Stimulated activated CD4-positive, alpha-beta T cell treated with anti-CD3 and anti-CD28 coated beads, Interleukin-1b, Interleukin-23, amount 100 ng/mL, for 1 hour (primary cell): ENCODE measurements at places on chromosomes 7 and 10.

DNA sequence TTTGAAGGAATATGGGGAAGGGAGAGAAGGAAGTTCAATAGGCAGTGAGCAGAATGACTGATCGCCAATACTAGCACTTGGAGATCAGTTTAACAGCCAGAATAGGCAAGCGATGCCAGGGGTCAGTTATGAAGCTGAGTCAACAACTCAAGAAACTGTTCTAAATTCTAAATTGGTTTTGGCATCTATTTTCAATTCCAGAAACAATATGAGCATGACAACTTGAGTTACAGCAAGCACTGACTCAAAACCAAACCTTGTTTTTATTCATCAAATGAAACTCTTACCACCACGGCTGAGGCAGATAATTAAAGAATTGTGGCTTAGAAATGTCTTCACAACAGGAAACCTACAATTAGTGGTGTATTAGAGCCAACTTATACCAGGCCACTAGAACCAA, 180.5 kb upstream of the ASAH2 start:
- DNase-seq = no peak

- no peak for DNase-seq
Measured at GRCh38 chr7:117972606-117973005, 99.4 kb upstream of the CTTNBP2 start.

DNA sequence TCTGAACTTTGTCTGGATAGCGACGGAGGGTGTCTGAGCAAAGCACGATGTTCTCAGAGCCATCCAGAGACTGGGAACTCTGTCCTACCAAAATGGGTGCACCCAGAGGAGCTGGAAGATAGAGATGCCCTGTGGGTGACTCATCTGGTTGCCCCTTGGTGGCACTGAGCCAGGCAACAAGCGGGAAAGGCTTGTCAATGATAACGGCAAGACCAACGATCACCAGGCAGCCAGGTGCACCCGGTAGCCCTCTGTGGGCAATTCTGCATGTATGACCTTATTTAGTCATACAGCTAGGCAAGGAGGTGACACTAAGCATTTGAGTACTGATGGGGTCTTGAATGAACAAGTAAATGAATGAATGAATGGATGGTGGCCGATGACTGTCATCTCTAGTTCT, 2.8 kb upstream of the ELN start:
- DNase-seq = no peak

GRCh38 chr10:71779641-71780040, 6.3 kb upstream of the VSIR start:
- DNase-seq = no peak

GRCh38 chr7:53095731-53096501, 60.5 kb downstream of the POM121L12 start:
- DNase-seq = no peak

DNA sequence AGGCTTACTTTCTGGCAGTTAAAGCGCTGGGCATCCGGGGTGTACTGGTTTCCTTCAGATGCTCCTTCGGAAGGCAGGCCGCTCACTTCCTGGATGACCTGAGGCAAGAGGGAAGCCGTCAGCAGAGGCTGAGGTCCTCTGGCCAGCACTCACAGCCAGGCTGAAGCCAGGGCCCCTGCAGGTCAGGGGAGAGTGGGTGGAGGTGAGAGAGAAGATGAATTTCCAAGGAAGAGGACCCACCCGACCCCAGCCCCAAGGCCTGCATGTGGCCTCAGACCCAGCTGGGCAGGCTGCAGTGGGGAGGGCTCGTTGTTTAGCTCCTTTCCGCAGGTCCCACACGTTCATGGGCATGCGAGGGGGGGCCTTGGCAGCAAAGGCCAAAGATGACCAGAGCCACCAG, 71.3 kb downstream of the VWA2 start:
- no peak for DNase-seq

- DNase-seq = no peak
Measured at GRCh38 chr7:22896917-22897316, 74.3 kb upstream of the TOMM7 start.

DNA sequence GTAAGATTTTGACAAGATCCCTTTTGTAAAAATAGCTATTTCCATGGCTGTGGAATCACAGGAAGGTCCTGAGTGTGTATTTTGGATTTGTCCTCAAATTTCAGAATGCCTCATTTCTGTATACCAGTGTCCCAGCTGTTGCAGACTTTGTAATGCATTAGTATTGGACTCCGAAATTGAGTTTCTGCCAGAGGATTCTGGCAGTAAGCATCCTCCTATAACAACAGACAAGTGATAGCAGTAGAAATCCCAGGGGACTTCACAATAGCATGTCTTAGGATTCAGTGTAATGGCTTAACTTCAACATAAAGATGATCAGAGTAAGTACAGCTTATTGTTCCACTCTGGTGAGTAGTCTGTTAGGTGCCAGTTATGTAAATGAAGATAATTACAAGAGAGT, 104.6 kb downstream of the FOXP2 start:
- DNase-seq = no peak

- no peak for DNase-seq
Measured at GRCh38 chr10:89550509-89550908, 15.1 kb upstream of the SLC16A12 start.

DNA sequence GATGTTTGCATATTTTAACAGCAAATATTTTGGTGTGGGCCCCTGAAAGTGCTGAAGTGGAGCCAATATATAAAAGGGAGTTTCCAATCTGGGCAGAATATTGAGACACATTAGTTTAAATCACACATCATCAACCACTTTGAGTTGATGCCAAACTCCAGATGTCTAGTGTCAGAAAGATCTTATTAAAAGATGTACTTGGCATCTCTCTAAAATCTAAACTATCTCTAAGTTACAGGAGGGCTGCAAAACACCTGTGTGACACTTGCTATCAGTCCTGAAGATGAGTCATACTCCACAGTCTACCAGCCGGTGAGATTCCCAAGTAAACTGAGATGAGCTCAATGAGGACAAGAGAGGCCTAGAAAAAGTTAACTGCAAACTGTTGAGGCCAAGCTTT, 11.4 kb downstream of the JAZF1 start:
- DNase-seq = no peak

- DNase-seq = no peak
Measured at GRCh38 chr10:48194830-48195229, 79.7 kb downstream of the FRMPD2 start.

GRCh38 chr10:70615784-70616522, 13.4 kb upstream of the PRF1 start:
- DNase-seq = no peak

DNA sequence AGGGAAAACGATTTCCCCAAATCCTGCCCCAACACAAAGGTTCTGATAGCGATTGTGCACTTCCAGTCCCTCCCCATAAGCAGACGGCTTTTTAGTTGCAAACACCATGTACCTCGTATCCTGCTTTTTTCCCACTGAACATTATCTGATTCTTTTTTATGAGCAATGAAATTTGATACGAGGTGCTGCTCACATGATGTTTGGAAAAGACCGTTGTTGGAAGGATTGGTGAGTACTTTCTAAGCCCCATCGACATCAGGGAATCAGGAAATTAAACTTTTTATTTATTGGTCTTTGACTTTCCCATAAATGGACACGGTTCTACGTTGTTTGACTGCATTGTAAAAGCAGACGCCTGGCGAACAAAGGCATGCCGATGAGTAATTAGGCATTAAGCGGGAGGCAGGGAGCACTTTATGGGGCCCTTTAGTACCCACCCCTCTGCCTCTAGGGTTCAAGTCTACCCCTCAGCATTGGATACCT, 49.4 kb downstream of the TEX36 start:
- no peak for DNase-seq

- DNase-seq = no peak
Measured at GRCh38 chr10:22832066-22832602, 95.7 kb upstream of the ARMC3 start.

DNA sequence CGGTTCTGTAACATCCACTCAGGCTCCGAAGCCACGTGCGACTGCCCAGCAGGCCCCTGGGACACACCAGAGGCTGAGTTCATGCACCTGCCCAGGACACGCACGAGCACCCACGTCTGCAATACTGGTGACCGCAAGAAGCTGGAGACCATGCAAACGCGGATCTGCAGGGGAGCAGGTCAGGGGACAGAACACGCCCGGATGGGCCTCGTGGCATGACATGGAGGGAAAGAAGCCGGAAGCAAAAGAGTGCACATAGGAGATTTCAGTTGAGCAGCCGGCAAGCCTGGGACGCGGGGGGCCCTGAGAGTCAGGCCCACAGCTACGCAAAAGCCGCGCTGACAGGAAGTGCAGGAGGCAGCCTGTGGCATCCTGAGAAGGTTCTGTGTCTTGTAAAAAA, 73.7 kb downstream of the FOXL3 start:
- no peak for DNase-seq

- no peak for DNase-seq
Measured at GRCh38 chr7:149830997-149831740, 7.0 kb upstream of the ZNF862 start.

DNA sequence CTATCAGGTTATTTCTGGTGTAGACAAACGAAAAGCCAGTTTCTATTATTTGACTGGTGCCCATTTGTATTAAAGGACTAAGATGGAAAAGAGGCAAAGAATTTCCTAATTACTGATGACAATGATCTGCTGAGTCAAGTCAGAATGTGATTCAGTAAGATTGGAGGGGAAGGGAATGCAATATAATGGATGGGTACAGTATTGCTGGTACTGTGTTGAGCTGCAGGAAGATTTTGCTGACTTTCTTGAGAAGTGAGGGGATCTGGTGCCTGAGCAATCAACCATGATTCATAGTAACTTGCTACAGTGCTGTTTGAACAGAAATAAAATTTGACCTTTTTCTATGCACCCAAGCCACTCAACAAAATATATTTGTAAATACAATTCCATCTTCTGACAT, 139.1 kb upstream of the RHEB start:
- DNase-seq = no peak

GRCh38 chr7:103843689-103844480, 145.6 kb downstream of the RELN start:
- no peak for DNase-seq

- no peak for DNase-seq
Measured at GRCh38 chr10:45373003-45373575, 927 bp upstream of the ALOX5 start.

DNA sequence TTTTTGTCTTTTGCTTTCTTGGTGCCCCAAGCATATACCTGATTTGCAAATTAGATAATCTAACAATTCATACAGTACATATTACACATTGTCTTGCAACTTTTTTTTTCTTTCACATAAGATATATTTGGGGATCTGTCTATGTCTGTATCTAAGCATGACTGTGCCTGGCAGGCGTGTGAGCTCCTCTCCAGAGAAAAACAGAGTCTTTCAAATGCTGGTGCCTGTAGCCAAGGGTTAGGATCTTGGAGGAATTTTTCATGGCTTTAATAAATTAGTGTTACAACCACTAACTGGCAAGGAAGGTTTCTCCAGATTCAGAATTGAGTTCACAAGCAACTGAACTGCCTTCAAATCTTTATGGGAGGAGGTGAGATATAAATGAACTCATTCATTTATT, 14.8 kb upstream of the SLF2 start:
- DNase-seq = no peak

- DNase-seq = no peak
Measured at GRCh38 chr7:31029251-31030042, 22.7 kb upstream of the ADCYAP1R1 start.

DNA sequence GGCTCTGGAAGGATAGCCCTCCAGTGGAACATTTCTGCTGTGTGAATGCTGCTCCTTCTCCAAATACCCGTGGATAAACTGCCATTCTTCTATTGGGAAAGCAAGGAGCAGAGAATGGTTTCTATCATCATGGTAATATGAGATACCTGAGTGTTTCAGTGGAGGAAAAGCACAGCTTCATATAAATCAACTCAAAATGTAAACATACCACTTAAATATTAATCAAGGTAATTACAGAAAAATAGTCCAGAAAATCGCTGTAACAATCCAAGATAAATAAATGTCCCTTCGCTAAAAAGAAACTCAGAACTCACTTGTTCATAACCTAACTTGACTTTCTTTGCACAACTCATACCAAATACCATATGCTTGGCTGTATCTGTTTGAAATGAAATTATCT, 635.8 kb downstream of the PARD3 start:
- no peak for DNase-seq

- DNase-seq = no peak
Measured at GRCh38 chr7:66281678-66282590, 76.8 kb downstream of the TPST1 start.

DNA sequence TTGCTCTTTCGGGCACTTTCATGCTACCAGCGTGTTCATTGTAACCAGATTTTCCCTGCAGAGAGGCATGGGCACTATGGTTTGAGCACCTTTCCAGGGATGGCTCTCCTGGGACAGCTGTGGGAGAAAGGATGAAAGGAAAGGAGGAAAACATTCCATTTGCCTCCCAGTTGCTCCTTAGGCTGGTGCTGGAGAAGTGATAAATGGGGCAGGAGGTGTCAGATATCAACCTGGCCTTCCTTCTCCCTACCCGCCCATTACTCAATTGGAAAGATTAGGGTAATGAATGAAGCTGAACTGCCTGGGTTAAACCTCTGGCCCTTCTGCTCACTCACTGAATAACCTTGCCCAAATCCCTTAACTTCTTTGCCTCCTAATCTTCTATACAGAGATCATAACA, 228.4 kb downstream of the PLXNA4 start:
- DNase-seq = no peak

DNA sequence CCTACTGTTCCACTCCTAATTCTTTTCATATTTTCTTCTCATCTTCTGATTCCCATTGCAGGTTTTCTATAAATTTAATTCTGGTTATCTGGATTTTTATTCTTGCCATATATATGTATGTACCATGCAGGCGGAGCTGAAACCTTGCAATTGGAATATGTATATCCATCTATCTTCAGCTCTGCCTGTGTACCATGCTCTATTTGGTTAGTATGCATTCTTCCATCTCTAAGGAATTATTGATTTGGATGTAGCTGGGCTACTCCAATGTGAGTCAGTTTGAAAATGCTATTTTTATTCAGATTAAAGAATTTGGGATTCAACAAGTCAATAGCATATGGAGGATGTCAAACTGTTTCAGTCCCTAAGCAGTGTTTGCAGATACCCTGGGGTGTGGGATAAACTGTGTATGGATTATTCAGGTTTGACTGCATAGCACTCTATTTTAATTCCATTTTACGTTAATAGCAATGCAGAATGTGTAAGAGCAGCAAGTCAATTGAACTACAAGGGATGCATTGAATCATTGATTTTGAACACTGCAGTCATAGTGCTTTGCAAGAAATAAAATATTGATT, 528.1 kb upstream of the FZD8 start:
- no peak for DNase-seq

GRCh38 chr10:64037071-64037661, 516.0 kb downstream of the REEP3 start:
- no peak for DNase-seq

GRCh38 chr7:115038158-115038557, 116.3 kb downstream of the MDFIC start:
- no peak for DNase-seq

- no peak for DNase-seq
Measured at GRCh38 chr10:69684020-69684980, 54.3 kb downstream of the FAM241B start.

DNA sequence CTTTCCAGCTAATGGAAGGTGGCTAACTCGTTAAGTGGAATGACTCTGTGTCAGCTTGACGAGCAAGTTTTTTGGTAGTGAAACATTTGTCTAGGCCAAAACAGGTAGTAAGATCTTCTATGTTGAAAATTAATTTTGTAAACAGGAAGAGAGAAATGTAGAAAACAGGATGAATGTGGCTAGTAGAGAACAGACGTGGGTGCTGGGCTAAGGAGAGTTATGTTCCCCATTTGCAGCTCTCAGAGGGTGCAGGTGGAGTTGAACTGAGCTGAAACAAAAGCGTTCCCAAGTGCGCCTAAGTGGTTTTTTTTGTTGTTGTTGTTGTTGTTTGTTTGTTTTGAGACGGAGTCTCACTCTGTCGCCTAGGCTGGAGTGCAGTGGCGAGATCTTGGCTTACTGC, 59.5 kb upstream of the SRPK2 start:
- no peak for DNase-seq
